ENCODE measurements at places on chromosomes 3 and 15.
A peak's percentile ranks its signal among the peaks of the same experiment; 100 is the strongest.

GRCh38 chr3:119582178-119582577, 2.9 kb downstream of the ADPRH start:
- H3K27me3 ChIP-seq, result no peaks in the 10 kb centered on the region
- no peak overlapping the region for H3K27ac ChIP-seq
- H3K4me3 ChIP-seq, result no peak overlapping the region
- DNase-seq, result peak; percentile 49

GRCh38 chr3:105580296-105580965, 213.7 kb downstream of the ALCAM start:
- H3K4me1 ChIP-seq, result no peaks in the 10 kb centered on the region
- no peak overlapping the region for H3K27ac ChIP-seq
- H3K27me3 ChIP-seq, result no peaks in the 10 kb centered on the region
- no peak overlapping the region for H3K4me3 ChIP-seq

GRCh38 chr3:76509179-76509830, 530.6 kb upstream of the ROBO2 start:
- no peak overlapping the region for H3K4me3 ChIP-seq
- H3K27ac ChIP-seq, result no peak overlapping the region
- H3K36me3 ChIP-seq, result no peaks in the 10 kb centered on the region
- no peak for DNase-seq
- no peaks in the 10 kb centered on the region for H3K4me1 ChIP-seq

DNA sequence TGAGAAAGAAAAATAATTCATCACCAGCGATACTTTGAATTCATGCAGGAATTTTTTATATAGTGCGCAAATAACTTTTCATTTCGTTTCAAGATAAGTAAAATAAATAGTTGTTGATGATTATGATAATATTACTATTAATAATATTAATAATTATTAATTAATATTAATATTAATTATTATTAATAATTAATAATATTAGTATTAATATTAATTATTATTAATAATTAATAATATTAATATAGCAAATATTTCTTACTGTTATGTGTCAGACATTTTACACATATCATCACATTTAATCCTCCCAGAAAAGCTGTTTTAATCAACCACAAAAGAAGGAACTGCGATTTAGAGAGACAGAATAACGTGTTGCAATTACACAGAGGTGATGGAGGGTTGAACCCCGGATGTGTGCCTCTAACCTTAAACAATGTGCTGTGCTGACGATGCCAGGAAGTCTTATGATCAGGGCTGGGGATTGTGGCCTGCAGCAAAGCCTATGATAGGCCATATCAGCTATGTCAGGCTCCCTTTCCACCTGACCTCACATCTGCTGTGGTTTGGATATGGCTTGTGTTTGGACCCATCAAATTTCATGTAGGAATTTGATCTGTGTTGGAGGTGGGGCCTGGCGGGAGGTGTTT, 263.5 kb upstream of the NR2F2 start:
- no peak overlapping the region for H3K4me3 ChIP-seq
- H3K4me1 ChIP-seq, result no peaks in the 10 kb centered on the region
- H3K36me3 ChIP-seq, result no peaks in the 10 kb centered on the region
- DNase-seq, result peak; percentile 9
- H3K27me3 ChIP-seq, result no peaks in the 10 kb centered on the region

DNA sequence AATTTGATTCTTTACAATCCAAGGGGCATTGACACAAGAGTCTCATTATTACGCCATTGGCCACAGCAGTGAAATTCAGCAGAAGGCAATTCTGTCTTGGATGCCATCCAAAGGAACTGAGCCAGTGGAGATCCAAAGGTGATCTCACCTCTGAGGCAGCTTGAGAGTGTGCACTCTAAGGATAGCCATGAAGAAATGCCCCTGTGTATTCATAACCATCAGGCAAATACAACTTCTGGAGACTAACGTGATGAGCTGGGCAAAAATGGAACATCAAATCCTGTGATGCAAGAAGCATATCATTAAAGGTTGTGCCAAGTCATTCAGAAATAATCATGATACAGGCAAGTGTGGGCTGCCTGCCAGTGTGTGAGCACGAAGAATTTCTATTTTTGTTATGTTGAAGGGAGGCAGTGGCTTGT, 41.4 kb downstream of the ROBO2 start:
- H3K27me3 ChIP-seq, result no peaks in the 10 kb centered on the region
- no peaks in the 10 kb centered on the region for H3K36me3 ChIP-seq
- DNase-seq, result no peak
- H3K4me1 ChIP-seq, result no peaks in the 10 kb centered on the region

GRCh38 chr3:138468886-138469285, 34.5 kb downstream of the ESYT3 start:
- H3K27ac ChIP-seq, result no peak overlapping the region
- no peak overlapping the region for H3K4me3 ChIP-seq
- H3K4me1 ChIP-seq, result no peaks in the 10 kb centered on the region

- no peak overlapping the region for H3K27ac ChIP-seq
- H3K27me3 ChIP-seq, result peaks cover 23% of the 10 kb centered on the region
- no peaks in the 10 kb centered on the region for H3K36me3 ChIP-seq
- no peak overlapping the region for H3K4me3 ChIP-seq
- DNase-seq, result no peak
- peaks cover 9% of the 10 kb centered on the region for H3K4me1 ChIP-seq
These were observed 2.9 kb downstream of the NR2F2 start for GRCh38 chr15:96333131-96334016.

GRCh38 chr15:36693644-36694043, 114.2 kb downstream of the CDIN1 start:
- no peak overlapping the region for H3K4me3 ChIP-seq
- DNase-seq, result no peak
- H3K4me1 ChIP-seq, result no peaks in the 10 kb centered on the region

- H3K4me3 ChIP-seq, result no peak overlapping the region
- no peak for DNase-seq
- peaks cover 12% of the 10 kb centered on the region for H3K27me3 ChIP-seq
- no peaks in the 10 kb centered on the region for H3K36me3 ChIP-seq
These were observed 50.1 kb upstream of the TLE3 start for GRCh38 chr15:70147778-70148177.

DNA sequence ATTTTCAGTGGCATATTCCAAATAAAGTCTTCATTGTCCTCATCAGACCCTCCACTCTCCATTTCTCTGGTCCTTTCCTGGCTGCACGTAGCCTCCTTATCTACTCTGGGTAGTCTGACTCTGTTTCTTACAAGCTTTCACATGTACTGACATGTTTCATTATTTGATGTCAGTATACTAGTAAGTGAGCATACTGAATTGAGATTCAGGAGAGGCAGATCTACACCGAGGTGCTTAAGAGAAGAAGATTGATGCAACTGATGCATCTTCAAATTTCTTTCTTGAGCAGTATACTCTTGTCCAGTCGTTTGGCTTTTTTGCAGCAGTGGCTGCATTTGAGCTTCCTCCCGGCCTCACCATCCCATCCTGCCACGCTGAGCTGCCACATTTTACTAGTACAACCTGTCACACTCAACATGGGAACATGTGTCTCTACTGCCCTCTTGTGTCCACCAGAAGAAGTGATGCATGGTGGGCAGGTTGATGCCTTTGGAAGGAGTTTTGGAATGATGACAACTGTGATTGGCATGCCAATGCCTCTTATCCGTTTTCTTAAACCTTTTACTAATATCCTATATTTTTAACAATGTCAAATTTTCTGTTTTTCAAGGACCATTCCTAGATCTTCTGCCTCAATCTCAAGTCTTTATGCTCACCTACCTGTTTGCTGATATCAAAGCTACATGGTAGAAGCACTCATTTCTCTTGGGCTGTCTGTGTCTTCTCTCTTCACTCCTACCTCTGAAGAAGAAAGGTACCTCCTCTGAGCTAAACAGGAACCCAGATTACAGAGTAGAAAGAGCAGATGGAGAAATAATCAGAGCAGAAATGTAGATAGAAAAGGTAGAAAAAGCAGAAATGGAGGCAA, 38.7 kb downstream of the GUCA1C start:
- H3K4me3 ChIP-seq, result no peak overlapping the region
- no peaks in the 10 kb centered on the region for H3K4me1 ChIP-seq
- H3K27ac ChIP-seq, result no peak overlapping the region
- DNase-seq, result peak; percentile 73

DNA sequence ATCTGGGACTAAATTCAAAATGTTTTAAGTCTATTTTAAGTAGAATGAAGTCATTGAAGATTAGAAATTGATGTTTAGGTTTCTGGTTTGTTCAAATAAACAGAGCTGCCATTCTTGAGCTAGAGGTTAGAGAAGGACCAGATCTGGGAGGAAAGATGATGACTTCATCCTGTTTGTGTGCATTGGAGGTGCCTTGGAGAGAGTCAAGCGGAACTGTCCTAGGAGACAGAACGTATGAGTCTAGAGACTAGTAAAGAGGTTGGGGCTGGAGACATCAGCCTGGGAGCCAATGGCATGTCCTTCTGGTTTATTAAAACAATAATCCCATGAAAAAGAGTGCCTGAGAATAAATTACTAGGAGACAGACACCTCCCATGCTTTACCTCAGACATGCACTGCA, 303.4 kb downstream of the KBTBD8 start:
- H3K27ac ChIP-seq, result no peak overlapping the region
- no peaks in the 10 kb centered on the region for H3K27me3 ChIP-seq
- H3K36me3 ChIP-seq, result no peaks in the 10 kb centered on the region
- no peak for DNase-seq
- no peak overlapping the region for H3K4me3 ChIP-seq
- H3K4me1 ChIP-seq, result no peaks in the 10 kb centered on the region

- H3K27me3 ChIP-seq, result no peaks in the 10 kb centered on the region
These were observed 44.4 kb downstream of the FLNB start for GRCh38 chr3:58052373-58053273.

DNA sequence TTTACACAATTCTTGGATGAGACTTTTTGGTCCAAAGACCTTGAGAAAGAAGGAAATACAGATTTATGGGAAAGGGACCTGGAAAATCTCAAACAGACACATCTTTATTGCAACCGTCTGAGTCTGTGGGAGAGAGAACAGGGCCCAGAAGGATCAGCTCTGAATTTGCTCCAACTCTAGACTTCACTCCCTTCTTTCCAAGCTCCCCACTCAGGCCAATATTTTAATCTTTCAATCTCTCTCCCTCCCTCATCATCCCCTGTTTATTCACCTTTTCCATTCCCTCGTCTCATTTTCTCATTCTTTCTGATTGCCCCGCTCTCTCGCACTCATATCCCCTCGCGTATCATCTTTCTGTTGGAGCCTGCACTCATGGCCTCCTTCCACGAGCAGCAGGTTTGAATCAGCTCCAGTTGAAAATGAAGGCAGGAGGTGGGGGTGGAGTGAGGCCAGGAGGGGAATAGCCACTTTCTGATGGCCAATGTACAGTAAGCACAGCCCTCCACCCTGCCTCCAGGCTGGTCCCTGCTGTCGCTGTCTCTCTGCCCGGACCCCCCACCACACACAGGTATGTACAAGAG, 63.6 kb upstream of the BOC start:
- H3K4me3 ChIP-seq, result no peak overlapping the region
- no peaks in the 10 kb centered on the region for H3K4me1 ChIP-seq
- DNase-seq, result no peak
- no peaks in the 10 kb centered on the region for H3K27me3 ChIP-seq

DNA sequence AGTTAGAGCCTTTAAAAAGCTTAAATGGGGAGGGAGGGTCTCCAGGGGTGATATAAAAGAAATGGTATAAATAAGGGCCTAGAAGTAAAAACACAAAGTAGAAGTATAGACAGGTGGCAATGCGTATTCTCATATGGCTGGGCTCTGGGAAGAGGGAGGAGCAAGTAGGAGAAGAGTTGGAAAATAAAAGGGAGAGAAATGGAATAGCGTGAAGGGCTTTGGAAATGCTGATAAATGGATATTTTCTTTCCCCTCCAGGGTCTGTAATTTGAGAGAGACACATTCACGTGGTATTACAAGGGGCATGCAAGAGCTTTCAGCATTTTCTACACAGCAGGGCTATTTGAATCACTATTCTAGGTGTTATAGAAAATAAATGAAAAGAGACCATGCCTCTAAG, 313.7 kb downstream of the RYR3 start:
- no peak for DNase-seq
- no peaks in the 10 kb centered on the region for H3K36me3 ChIP-seq
- H3K27ac ChIP-seq, result no peak overlapping the region
- no peaks in the 10 kb centered on the region for H3K4me1 ChIP-seq
- H3K4me3 ChIP-seq, result no peak overlapping the region

GRCh38 chr3:7841451-7841850, 660.2 kb upstream of the LMCD1 start:
- H3K4me1 ChIP-seq, result no peaks in the 10 kb centered on the region
- no peak overlapping the region for H3K27ac ChIP-seq
- no peak overlapping the region for H3K4me3 ChIP-seq
- H3K27me3 ChIP-seq, result no peaks in the 10 kb centered on the region
- no peaks in the 10 kb centered on the region for H3K36me3 ChIP-seq

GRCh38 chr3:81989274-81989673, 227.8 kb upstream of the GBE1 start:
- no peak overlapping the region for H3K27ac ChIP-seq
- no peaks in the 10 kb centered on the region for H3K27me3 ChIP-seq
- no peak for DNase-seq
- no peaks in the 10 kb centered on the region for H3K36me3 ChIP-seq

DNA sequence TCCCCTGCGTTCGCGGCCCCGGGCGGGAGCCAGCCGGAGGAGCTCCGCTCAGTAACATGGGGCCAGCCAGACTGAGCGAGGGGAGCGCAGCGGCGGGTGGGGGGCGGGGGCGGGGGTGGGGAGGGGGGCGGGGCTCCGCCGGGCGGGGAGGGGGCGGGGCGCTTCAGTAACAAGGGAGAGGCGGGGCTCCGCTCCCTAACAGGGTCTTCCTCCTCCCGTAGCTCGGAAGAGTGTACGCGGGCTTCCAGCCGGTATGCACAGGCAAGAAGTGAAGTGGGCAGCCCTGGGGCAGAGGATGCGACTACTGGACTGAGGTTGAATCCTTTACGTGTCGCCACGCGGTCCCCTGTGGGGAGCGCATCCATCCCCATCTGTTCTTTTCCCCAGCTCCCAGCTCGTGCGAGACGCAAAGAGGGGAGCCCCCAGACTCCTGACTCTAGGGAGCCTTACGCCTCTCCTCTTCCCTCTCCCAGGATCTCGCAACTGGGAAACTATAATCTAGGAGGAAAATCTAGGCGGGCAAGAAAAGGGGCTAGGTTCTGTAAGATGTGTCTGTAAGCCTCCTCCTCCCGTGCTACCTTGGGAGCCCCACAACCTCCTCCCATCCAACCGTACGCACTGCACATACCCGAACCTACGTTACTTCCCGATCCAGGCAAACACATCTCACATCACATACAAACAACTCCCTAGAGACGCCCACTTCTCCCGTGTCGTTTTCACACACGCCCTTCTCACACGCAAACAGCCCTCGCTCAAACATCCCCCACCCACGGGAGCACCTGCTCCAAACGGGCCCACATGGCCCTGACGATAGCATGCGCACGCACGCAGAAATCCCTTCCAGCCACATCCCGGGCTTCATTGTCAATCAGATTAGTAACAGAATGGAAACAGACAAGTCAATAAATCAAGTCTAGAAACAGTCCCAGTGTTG, at the start of gene SHF:
SHF (minus strand) TSS at position 73 of the 937 bp plus-strand sequence; CDS start at position 58, 15 bp downstream.
- peak within 1 kb of the TSS; percentile 32 for H3K4me3 ChIP-seq
- peaks cover 15% of the 10 kb centered on the region for H3K4me1 ChIP-seq
- H3K27me3 ChIP-seq, result no peaks in the 10 kb centered on the region
- peak; percentile 87 for DNase-seq
- H3K27ac ChIP-seq, result peak within 1 kb of the TSS; percentile 73

All from B cell (primary cell).